ENCODE measurements at places on chromosomes 5 and 9.

- no peak for DNase-seq
These were observed 15.2 kb upstream of the FBLL1 start for GRCh38 chr5:168513861-168514428.

- DNase-seq: no peak
These were observed 41.1 kb upstream of the KLF4 start for GRCh38 chr9:107530679-107531078.

GRCh38 chr9:13648676-13649075, 369.2 kb upstream of the MPDZ start:
- DNase-seq: no peak

- DNase-seq: no peak
These were observed 119.3 kb upstream of the DPYSL3 start for GRCh38 chr5:147629196-147629595.

- DNase-seq: no peak
These were observed 753.9 kb upstream of the DMAC1 start for GRCh38 chr9:8553444-8553843.

DNA sequence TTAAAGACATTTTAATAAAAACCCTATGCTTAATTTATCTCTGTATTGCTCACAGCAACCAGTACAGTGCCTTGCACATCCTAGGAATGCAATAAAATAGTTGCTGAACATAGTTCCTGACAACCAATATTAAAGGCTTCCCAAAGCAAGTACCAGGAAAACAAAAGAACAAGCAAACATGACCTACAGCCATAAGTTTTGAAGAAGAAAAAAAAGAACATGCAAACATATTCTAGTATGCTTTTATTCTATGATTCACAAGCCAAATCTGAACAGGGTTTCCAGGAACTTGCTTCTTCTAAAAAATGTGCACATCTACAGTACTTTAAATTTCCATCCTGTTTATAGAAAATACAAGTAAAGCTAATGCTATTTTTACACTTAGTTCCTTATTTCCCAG, 4.5 kb downstream of the CEMIP2 start:
- DNase-seq: no peak

DNA sequence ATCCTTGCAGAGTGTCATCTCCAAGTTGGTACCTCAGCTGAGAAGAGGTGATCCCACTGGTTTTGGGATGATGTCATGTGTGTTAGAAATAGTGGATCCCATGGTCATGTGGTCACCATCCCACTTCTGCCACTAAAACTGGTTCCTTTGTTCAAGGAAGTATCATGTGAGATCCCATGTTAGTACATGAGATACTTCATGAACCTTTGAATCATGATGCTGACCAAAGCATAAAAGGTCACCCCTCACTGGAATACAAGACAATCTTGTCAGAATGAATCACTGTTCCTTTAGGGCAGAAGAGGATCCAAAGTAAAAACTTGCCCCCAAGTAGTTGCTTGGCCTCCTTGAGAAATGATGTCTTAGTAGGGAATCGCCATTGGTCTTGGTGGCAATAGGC, 150.9 kb upstream of the MOCS2 start:
- no peak for DNase-seq

DNA sequence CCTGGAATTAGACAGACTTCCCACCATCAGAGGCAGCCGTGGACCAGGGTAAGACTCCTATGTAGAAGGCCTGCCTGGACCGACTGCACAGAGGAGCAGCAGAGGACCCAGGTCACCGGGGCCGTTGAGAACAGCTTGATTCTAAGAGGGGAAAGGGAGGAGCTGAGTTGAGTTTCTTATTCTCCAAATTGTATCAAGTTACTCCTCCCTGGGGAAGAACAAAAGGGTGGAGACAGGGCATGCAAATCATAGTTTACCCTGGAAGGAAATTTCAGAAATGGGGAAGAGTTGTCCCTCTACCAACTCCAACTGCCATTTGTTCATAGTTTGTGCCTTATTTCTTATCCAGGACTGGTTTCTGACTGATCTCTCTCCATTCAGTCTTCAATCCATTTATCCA, 20.9 kb upstream of the SLC31A2 start:
- no peak for DNase-seq

GRCh38 chr5:1245905-1246576, 20.9 kb downstream of the SLC6A18 start:
- no peak for DNase-seq

DNA sequence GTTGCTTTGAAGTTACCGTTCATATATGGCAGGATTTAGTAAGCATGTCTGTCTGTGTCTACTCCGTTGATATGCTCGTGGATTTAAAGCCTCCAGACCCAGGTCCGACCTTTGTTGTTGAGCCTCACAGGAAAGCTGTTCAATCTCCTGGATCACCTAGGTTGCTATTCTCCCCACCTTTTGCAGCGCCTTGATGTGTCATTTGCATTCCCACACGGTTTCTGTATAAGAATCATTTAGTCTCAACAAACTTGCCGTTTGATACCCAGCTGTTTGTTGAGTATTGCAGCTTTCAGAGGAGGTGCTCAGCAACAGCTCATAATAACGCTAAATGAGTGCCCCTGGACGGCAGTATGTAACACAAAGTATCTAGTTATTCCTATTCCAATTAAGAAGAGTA, 1.2 kb upstream of the ADGRV1 start:
- DNase-seq: no peak

DNA sequence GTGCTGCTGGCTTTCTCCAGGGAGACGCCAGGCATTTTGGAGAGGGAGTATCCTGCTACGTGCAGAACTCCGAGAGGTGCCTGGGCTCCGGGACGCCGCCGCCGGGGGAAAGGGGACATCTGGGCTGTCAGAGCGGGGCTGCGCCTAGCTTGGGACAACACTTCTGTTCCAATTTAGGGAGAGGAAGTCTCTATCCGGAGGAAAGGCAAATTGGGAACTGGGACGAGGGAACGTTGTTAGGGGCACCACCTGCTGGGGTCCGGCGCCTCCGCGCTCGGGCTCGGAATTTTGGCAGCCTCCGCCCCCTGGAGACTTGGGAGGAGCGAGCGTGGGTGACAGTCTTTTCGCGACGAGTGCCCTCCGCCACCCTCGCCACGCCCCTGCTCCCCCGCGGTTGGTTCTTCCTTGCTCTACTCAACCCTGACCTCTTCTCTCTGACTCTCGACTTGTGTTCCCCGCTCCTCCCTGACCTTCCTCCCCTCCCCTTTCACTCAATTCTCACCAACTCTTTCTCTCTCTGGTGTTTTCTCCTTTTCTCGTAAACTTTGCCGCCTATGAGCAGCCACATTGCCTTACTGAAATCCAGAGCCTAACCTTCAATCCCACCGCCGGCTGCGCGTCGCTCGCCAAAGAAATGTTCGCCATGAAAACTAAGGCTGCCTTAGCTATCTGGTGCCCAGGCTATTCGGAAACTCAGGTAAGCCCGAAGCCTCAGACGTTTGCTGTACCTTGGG, 1.6 kb downstream of the TSLP start:
- no peak for DNase-seq

DNA sequence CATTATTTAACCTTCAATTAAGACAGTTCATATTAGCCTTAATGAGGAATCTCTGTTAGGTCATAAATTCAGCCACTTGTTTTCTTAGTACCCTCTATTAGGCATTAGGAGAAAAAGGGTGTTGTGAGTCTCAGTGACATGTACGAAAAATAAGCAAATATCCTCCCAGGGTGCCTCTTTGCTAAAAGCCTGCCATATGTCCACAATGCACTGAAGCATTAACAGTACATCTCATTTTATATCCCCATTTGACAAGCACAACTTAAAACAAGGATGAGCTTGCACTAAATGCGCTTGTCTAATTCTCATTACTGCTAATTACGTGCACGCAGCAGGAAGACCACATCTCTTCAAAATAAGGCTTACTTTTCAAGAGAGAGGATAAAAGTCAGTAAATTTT, 48.4 kb upstream of the SRFBP1 start:
- no peak for DNase-seq

DNA sequence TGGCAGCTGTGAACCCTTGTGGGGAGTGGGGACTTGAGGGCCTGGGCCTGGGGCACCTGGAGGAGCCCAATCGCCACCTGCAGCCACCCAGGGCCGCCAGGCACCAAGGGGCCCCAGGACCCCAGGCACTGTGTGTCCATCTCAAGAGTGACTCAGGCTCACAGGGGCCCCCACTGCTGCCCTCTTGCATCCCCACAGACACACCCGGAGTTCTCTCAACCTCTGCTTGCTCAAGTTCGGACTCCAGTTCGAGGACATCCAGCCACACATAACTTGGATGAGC, 51.9 kb downstream of the MRPL36 start:
- no peak for DNase-seq

GRCh38 chr5:39580702-39581453, 156.1 kb upstream of the DAB2 start:
- no peak for DNase-seq

DNA sequence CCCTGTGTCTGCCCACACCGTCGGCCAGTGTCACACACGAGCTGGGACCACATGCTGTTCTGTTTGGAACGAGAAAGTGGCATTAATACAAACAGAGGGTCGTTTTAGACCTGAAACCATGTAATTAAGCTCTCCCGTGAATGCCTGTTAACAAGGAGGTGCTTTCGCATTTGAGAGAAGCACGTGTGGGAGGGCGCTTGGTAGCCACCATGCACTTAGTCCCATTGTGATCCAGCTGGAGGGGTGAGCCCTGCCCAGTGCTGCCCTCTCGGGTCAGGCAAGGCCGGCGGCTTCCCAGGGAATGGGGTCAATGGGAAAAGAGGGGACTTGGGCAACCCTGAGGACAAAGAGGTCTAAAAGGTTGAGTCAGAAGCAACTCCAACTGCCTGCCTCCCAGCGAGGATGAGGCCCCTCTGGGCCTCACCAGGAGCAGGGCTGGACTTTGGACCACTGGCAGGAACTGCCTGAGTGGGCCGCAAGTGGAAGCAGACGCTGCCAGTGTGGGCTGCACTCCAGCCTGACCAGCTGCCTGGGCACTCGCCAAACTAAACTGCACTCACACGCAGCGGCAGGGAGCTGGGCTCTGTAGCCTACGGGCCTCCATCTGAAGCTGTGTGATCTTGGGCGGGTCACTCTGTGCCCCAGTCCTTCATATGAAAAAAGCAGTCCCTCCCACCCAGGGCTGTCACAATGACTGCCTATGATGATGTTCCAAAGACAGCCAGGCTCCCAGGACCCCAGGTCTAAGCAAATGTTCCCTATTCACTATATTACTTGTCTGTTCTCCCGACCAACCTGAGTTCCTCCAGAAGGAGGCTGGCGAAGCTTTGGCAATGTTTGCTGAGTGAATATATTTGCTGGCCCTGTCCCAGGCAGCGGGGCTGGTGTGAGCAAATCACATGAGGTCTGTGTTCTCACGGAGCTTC, 195.7 kb downstream of the CDK5RAP2 start:
- no peak for DNase-seq

GRCh38 chr5:177431317-177432142, 5.1 kb downstream of the GRK6 start:
- no peak for DNase-seq

- no peak for DNase-seq
These were observed 2212.2 kb upstream of the ACO1 start for GRCh38 chr9:30172206-30172605.

- no peak for DNase-seq
These were observed 10.3 kb downstream of the TCERG1 start for GRCh38 chr5:146457431-146457830.

- no peak for DNase-seq
These were observed 139.9 kb downstream of the PLCXD3 start for GRCh38 chr5:41370482-41370881.

- no peak for DNase-seq
These were observed 78.7 kb downstream of the ACTL7B start for GRCh38 chr9:108776920-108777639.

DNA sequence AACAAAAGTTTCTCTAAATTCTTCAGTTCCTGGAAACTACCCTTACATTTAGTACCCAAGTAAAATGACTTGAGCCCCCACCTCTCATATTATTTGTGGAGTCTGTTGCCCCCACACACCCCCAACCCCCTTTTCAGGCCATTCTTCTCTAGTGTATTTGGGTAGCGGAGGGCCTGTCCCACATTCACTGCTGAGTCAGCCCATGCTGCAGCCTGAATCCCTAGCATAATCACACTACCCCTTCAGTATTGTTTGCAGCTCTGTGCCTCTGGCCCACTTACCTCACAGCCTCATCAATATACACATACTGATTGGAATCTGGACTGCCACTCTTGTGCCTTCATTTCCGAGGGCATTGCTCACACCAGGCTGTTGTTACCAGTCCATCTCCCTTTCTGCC, 26.8 kb downstream of the RGS7BP start:
- DNase-seq: no peak

- DNase-seq: no peak
These were observed 383.5 kb downstream of the GLIS3 start for GRCh38 chr9:3916411-3916810.

DNA sequence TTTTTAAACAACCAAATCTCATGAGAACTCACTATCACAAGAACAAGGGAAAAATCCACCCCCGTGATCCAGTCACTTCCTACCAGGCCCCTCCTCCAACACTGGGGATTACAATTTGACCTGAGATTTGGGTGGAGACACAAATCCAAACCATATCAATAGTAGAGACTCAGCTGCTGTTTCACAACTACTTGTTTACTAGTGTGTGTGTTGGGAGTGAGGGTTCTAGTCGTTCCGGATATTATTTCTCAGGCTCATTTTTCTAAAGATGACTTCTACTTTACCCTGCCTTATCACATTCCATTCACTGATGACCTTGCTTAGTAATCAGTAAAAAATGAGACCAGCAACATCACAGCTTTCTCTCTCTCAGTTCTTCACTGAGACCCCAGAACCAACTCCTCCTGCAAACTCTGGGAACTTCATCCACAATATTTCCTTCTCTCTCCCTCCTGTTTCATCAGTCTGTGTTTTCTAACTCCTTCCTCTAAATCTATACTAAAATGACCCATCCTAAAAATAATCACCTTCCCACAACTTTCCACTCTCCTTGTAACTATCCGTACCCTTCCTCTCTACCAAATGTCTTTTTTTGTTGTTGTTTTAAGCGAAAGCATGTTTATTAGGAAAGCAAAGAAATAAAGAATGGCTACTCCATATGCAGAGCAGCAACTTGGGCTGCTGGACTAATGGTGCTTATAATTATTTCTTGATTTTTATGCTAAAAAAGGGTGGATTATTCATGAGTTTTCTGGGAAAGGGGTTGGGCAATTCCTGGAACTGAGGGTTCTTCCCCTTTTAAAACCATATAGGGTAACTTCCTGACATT, 121.5 kb upstream of the SPRY4 start:
- no peak for DNase-seq

Data from caudate nucleus (tissue), 63 donors.